ENCODE measurements at places on chromosomes 1 and 21. TPM values are rescaled to one million over a fixed set of nuclear protein-coding genes. Genes with fewer than 3 reads are reported as not detected.

SLC22A15 gene
- 1.5 TPM for total RNA-seq

GRCh38 chr1:243597383-243597782 is 252.7 kb downstream of the AKT3 start:
- DNase-seq, result no peak

F13B gene
- total RNA-seq, result not detected

ZNF683 gene
- total RNA-seq, result not detected

PAX7 gene
- total RNA-seq, result not detected

CYP4A22 gene
- total RNA-seq, result not detected

- no peak for DNase-seq
These were observed 4.7 kb downstream of the MYSM1 start for GRCh38 chr1:58695206-58695605.

- no peak for DNase-seq
These were observed 194.9 kb upstream of the C1orf87 start for GRCh38 chr1:60268451-60268850.

- no peak for DNase-seq
These were observed 73.5 kb downstream of the TMEM200B start for GRCh38 chr1:29050166-29050565.

GSTM4 gene
- total RNA-seq, result 13.6 TPM

GRCh38 chr1:200258447-200259375 is 151.1 kb downstream of the ZNF281 start:
- DNase-seq, result no peak

GRCh38 chr1:78759881-78760280 is 110.2 kb downstream of the IFI44 start:
- no peak for DNase-seq

LCE1A gene
- total RNA-seq, result not detected

DNA sequence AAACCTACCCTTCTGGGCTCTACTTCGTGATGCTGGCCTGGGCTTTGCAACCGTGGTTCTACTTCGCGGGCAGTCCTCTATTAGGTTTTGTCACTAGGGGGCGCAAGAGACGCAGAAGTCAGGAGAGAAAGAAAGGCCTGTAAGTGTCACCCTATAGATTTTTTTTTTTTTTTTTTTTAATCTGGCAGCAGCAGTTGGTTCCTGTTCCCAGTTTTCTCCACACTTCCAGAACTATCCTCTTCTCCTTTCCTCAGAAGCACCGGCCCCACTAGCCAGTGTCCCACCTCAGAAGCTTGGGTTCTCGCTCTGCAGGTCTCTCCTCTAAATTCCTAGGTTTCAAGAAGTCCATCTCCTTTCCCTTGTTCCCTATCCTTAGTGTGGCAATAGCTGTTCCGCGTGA is 9.1 kb upstream of the LCE2D start:
- peak; percentile 50 for DNase-seq

GRCh38 chr21:44709426-44710293 is 1.7 kb downstream of the TSPEAR start:
- DNase-seq, result no peak

GRCh38 chr1:208230668-208231529 is 13.3 kb downstream of the PLXNA2 start:
- no peak for DNase-seq

GRCh38 chr1:91148641-91149069 is 126.8 kb upstream of the ZNF644 start:
- DNase-seq, result no peak

- DNase-seq, result peak; percentile 68
These were observed 590 bp downstream of the CNN3 start for GRCh38 chr1:94926126-94926914.

DNA sequence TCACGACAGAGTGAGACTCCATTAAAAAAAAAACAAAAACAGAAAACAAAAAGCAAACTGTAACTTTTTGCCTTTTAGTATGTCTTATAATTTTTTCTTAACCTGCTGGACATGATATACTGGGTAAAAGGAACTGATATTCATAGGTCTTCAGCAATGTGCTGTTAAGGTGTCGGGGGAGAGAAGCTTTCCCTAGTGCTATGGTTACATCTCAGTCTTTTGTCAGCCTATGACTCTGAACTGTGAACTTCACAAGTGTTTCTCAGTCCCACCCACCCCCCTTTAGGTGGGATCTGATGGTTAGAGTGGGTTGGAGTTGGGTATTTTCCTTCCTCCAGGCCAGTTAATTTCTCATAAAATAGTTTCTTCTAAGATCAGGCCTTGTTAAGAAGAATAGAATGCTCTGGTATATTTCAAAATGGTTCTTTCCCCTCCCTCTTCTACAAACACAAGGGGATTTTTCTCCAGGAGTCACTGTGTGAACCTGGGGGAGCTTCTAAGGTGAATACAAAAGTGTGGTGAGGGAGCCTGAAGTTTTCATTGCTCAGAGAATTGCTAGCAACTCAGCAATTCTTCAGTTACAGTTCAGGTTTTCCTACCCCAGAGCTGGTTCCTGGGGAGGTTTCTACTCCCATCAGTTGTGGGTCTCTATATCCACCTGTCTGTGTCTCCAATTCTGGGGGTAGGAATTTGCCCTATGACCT is 16.1 kb upstream of the EDARADD start:
- DNase-seq, result no peak

DNA sequence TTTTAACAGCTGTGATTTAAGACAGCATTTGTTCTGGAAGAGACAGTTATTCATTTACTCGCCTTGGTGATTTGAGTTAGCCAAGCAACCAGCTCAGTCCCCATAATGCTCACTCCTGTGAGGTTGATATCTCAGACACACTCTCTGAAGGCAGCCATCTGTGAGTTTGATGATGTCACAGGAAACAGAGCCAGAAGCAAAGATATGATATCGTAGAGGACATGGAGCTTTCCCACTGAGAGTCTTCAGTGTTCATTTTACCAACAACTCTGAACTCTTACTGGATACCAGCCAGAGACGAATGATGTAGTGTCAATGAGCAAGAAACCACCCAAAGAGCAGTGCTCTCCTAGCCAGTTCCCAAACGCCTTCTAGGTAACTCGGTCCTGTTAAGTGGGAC is 219.4 kb downstream of the SLC35F3 start:
- peak; percentile 41 for DNase-seq

Data from Caki2 (cell line).